Endothelial cell (in vitro differentiated cells): ENCODE measurements at places on chromosomes 2 and 18.

- no peak for DNase-seq
Measured at GRCh38 chr2:55136138-55136541, 85.9 kb upstream of the RTN4 start.

DNA sequence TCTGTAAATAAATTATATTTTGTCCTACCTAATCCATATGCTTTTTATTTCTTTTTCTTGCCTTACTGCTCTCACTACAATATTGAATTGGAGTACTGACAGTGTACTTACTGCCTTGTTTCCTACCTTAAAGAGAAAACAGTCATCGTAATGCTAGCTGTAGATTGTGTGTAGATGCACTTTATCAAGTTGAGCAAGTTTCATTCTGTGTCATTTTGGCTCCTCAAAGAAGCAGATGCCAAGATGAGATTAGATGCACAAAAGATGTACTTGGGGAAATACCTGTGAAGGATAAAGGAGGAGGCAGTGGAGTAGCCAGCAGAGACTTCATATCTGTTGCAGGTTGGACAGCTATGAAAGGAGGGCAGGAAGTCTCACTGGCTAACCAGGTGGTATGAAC is 145.5 kb downstream of the FTCDNL1 start:
- DNase-seq = no peak

- DNase-seq = no peak
Measured at GRCh38 chr2:227098162-227098515, 65.9 kb downstream of the COL4A4 start.

GRCh38 chr18:46393230-46393629 is 263.8 kb downstream of the LOXHD1 start:
- DNase-seq = peak; percentile 64

DNA sequence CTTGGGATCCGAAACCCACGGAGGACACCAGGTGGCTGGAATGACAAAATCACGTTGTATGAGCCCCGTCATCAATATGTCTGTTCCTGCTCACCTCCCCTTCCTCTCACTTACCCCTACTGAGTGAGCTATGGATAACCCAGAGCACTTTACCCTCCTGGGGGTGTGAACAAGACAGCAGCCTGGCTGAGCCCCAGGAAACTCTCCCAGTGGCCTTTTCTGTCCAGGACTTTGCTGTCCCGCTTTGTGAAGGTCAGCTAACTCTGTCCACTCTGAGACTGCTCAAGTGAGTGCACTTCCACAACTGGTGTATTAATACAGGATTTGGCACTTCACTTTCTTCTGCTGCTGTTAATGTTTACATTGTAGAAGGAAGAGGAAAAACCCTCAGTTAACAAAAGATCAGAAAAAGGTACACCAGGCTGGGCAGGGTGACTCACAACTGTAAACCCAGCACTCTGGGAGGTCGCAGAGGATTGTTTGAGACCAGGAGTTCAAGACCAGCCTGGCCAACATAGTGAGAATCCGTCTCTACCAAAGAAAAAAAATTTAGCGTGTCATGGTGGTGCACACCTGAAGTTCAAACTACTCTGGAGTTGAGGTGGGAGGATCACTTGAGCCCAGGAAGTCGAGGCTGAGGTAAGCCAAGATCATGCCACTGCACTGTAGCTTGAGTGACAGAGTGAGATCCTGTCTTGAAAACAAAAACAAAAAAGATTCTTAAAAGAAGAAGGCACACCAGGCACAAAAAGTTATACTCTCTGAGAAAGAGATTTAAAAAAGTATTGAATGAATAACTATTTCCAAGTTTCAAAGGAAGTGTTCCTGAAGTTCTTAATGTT is 90.3 kb downstream of the CLHC1 start:
- DNase-seq = no peak

- no peak for DNase-seq
Measured at GRCh38 chr18:986051-986450, 81.4 kb downstream of the ADCYAP1 start.

DNA sequence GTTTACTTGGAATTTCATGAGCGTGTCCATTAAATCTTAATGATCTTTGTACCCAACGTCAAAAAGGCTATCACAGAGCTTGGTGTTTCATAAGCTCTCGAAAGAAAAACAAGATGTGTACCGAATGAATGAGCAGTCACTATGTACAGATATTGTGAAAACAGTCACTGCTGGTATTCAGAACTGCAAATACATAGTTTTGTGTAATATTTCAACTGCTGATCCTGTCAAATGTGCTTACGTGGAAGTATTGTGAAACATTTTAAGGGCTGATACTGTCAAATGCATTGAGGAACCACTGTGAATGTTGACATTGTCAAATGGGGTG is 184.2 kb upstream of the KLHL29 start:
- no peak for DNase-seq

DNA sequence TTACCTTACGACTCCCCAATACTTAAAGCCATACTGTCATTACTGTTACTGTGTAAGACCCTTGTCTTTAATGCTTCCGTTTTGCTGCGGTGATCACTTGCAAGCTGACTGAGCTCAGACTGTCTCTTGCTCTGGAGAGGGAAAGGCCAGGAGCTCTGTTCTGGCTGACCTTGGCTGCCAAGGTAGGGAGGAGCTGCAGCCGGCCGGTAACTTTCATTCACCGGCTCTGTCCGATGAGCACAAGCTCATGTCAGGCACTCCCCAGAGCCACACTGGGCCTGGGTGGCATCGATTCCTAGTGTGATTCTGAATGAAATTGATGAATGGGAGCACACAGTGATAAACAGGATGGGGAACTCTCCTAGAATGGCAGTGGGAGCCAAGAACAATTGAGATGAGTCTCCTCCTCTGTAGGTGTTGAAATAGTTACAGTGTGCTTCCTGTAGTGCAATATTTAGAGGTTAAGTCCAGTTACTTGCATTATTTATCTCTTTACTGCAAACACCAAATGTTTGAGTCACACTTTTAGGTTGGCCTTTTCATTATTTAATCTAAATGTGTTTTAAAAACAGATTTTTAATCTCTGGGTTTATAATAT is 100.9 kb downstream of the ATP9B start:
- DNase-seq = no peak

DNA sequence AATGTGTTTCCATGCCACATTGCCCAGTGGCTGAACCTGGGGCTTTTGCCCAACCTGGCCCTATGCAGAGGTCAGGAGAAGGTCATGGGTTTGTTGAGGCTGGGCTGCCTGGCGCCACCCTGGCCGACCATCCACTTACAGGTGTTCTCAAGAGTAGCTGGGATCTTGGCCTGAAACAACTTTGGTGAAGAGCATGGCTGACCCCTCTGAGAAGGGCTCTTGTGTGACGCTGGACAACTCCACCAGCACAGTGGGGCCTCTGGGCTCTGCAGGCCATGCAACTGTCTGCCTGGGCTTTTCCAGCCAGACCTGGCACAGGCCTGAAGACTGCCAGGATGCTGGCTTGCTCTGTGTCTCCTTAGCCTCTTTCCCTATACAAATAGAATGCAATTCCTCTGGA is 76.4 kb upstream of the ZNG1B start:
- DNase-seq = no peak

DNA sequence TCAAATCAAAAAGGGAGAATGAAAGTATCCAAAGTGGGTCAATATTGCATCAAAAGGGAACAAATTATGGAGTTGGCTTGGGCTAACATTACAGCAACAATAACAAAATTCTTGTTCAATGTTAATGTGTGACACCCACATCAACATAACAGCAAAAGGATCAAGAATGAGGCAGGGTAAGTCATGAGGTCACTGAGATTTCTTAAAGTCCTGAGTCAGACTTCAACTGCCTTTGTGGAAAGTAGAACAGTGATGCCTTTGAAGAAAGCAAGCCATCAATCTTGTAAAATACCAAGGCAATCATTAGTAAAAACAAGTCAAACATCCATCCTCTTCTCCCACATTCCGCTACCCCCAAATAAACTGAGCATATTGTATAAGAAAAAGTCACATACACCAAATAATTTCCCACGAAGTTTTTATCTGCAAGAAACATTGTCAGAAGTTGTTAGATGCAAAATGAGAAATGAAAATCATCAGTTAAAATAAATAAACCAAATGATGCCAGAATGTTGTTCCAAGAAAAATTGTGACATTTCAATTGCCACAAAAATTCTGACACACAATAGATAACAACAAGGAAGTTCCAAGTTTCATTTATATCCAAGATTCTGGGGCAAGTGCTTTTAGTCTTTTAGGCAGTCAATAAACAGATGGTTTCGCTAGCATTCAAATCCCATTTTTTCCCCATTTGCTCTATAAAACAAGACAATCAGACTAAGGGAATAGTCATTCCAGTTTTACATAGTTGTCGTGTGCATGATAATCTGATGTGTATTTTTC is 216.1 kb upstream of the SETBP1 start:
- DNase-seq = no peak

DNA sequence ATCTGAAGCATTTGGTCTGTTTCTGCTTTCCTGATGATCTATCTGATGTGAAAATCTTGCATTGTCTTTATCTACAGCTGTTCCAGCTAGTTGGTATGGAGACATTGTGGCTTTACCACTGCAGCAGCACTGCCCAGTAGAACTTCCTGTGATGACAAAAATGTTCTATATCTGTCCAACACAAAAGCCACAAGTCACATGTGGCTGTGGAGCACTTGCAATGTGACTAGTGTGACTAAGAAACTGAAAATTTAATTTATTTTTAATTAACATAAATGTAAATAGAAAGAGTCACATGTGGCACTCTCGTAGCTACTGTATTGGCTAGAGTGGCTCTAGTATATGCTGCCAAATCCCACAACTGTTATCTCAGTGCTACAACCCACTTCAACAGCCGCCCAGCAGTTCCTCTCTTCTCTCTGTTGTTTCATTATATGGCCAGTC is 425.7 kb downstream of the SETBP1 start:
- DNase-seq = no peak

DNA sequence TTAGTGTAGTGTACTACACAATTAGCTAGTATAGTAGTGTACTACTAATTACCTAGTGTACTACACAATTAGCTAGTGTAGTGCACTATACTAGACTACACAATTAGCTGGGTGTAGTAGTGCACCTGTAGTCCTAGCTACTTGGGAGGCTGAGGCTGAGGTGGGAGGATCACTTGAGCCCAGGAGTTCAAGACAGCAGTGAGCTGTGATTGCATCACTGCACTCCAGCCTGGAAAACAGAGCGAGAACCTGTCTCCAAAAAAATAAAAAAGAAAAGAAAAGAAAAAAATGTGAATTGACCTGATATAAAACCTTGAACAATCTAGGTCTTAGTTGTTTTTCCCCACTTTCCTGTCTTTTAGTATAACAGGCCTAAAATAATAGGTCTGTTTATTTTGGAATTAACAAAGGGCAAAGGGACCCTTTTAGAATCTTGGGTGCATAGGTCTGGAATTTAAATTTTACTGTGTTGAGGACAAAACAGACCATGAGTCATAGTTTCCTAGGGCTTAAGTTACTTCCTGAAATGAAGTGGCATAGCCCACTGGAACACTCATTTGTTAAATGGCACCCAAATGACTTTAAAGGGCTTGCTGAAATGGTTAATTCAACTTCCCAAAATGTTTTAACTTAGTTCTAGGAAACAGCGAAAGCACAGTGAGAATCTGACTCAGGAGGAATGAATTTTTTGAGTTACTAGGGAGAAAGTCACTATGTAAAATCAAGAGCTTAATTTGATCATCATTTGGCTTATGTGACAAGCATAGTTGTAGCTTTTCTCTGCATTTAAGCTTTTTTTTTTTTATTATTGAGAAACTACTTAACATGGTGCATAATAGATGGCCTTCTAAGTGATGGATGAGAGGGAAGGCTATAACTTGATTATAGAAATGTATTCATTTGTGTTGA is 50.7 kb upstream of the ARL5A start:
- DNase-seq = no peak

DNA sequence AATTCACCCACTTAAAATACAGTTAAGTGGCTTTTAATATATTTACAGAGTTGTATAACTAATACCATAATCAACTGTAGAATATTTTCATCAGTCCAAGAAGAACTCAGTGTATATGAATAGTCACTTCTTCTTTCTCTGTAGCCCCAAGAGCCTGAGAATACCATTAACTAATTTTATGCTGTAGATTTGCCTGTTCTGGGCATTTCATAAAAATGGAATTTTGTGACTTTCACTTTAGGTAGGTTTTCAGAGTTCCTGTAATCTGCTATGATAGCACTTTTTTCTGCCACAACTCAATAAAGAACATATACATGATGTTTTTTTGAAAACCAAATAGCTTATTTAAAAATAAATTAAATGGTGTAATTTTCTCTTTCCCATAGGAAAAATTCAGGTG is 57.6 kb downstream of the CCDC102B start:
- no peak for DNase-seq

DNA sequence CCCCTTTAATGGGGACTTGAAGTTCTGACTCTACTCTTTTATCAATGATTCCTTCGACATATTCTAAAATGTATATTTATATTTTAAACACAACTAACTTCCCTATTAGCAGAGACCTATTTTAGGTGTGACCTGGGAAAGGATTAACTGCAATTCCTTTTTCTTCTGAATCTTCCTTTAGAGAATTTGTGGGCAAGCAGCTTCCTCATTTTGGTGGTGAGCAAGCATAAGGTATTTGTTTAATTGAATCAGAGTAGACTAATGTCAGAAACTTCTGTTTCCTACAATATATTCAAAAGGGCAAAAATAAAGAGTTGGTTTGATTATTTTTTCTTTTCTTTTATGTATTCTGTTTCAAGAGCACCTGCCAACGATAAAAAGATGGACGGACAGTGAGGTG is 237.0 kb downstream of the IKZF2 start:
- no peak for DNase-seq

DNA sequence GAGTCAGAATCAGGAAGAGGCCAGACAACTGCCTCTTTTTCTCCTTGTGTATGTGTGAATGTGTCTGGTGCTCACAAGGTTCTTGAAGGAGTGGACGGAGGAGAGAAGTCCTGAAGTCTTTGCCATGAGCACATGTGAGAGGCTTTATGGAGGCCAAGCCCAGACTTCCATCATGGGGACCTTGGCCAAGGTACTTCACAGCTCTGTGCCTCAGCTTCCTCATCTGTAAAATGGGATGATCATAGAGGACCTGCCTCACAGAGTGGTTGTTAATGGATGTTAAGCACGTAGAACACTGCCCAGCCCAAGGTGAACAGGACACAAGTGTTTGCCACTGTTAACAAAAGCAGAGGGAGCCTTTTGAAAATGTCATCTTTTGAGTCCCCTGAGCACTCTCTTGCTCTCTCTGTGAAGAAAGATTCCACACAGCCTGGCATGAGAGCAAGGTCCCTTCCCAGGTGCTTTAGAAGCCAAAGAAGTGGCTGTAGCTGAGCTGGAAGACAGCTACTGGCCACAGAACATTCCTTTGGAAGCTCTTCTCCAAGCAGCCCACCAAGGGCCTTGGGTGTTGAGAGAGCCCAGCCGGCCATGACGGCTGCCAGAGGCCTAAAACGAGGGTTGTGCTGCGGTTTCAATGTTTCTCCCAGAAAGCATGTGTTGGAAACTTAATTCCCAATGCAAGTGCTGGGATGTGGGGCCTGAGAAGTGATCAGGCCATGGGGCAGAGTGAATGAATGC is 41.8 kb upstream of the ASPRV1 start:
- no peak for DNase-seq

DNA sequence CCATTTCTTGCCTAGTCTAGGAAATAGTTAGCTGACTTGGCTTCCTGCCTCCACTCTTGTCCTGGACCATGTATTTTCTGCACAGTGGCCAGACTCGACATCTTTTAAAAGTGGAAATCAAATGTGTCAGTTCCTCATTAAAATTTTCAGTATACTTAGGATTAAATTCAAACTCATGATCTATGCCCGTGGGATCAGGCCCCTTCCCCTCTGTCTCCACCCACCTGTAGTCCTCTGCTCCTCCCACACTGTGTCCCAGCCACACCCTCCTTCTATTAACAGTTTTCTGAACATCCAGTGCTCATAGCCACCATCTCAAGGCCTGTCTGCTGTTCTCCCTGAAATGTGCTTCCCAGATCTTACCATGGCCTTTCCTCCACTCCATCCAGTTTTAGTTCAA is 13.3 kb downstream of the ARHGAP25 start:
- no peak for DNase-seq

- no peak for DNase-seq
Measured at GRCh38 chr2:96109361-96109680, 7.0 kb downstream of the ADRA2B start.
